ENCODE measurements at places on chromosomes 4 and X.

DNA sequence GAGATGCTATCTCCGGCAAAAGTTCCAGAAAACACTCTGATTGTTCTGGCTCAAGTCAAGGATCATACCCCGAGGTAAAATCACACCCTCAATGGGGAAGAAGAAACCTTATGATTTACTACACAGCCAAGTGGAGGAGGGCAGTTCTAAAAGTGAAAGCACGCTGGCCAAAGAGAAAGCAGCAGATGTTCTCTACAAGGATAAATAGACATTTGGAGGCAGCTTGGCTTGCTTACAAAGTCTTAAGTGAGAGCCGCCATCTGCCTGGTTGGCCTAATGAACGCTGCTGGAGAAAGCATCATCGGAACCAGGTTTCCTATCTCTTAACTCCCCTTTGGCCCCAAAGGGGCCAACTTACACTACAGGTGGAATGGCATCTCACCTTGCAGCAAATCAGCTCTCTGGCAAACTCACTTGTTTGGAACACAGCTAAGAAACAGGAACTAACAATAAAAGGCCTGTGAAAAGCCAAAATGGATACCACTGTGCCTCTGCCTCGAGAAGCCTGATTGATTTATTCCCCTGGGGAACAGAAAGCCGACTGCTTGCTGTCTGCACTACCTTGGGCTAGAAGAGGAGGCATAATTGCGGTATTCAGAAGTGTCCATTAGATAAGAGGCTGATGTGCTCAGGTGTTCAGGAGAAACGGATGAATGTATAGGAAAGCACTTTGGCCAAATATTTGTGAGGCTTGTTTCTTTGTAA is 22.8 kb downstream of the FRAS1 start:
- H3K4me1 ChIP-seq, result no peaks in the 10 kb centered on the region
- H3K27me3 ChIP-seq, result no peaks in the 10 kb centered on the region
- no peak overlapping the region for H3K4me3 ChIP-seq

DNA sequence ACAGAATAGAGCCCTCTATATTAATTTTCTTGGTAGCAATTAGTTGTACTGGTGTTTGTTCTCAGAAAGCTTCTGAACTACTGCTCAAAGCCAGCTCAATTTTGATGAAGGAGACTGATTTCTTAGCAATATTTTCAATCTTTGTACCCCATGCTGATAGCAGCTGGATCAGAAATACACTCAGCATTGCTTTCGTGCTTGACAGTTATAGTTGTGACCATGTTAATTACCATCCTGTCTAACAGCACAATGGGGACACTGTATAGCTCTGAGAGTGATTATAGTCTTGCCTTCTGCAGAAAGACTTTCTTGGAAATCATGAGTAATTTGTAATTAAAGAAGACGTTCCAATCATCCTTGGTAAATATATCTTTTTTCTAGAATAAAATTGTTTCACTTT is 79.7 kb upstream of the GNPDA2 start:
- no peak for DNase-seq
- no peak overlapping the region for H3K27ac ChIP-seq
- no peaks in the 10 kb centered on the region for H3K4me1 ChIP-seq
- H3K4me3 ChIP-seq, result no peak overlapping the region
- no peaks in the 10 kb centered on the region for H3K27me3 ChIP-seq
- no peaks in the 10 kb centered on the region for H3K36me3 ChIP-seq

DNA sequence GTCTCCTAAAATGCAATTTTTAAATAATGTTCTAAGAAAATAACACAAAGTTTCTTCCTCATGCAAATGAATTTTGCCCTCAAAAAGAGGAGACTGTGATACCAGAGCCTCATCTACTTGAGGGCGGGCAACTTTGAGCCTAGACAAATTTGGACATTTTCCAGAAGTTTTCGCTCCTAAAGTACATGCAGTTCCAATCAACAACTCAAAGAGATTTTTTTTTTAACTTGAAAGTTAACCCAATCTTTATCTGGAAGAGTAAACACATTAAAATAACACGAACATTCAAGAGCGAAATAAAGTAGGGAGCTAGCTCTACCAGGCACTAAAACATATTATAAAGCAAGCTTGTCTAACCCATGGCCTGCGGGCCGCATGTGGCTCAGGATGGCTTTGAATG is 29.4 kb upstream of the FBXW7 start:
- no peaks in the 10 kb centered on the region for H3K4me1 ChIP-seq
- H3K4me3 ChIP-seq, result no peak overlapping the region
- no peaks in the 10 kb centered on the region for H3K36me3 ChIP-seq
- H3K27ac ChIP-seq, result no peak overlapping the region
- H3K27me3 ChIP-seq, result no peaks in the 10 kb centered on the region

- H3K4me1 ChIP-seq, result peaks cover 42% of the 10 kb centered on the region
- DNase-seq, result no peak
- peak overlapping the region; percentile 55 for H3K27ac ChIP-seq
- no peaks in the 10 kb centered on the region for H3K27me3 ChIP-seq
- no peaks in the 10 kb centered on the region for H3K36me3 ChIP-seq
These were observed 134.5 kb upstream of the KLF3 start for GRCh38 chr4:38529189-38530115.

DNA sequence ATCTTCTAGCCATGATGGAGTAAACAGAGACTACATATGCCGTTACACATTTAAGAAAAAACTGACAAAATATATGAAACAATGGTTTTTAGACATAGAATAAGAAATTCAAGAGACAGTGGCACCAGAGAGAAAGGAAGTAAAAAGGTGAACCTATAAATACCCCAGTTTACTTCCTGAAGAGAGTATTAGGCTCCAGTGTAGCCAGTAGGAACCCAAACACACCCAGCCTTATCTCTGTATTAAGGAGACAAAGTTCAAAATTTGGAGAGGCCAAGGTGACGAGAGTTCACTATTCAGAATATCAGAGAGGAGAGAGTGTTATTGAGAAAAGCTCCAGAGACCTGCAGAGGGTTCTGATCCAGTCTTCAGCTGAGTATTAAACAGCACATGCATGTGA is 119.0 kb downstream of the TET2 start:
- H3K27ac ChIP-seq, result no peak overlapping the region
- no peaks in the 10 kb centered on the region for H3K4me1 ChIP-seq
- peaks cover 46% of the 10 kb centered on the region for H3K36me3 ChIP-seq
- H3K4me3 ChIP-seq, result no peak overlapping the region
- no peaks in the 10 kb centered on the region for H3K27me3 ChIP-seq
- no peak for DNase-seq

DNA sequence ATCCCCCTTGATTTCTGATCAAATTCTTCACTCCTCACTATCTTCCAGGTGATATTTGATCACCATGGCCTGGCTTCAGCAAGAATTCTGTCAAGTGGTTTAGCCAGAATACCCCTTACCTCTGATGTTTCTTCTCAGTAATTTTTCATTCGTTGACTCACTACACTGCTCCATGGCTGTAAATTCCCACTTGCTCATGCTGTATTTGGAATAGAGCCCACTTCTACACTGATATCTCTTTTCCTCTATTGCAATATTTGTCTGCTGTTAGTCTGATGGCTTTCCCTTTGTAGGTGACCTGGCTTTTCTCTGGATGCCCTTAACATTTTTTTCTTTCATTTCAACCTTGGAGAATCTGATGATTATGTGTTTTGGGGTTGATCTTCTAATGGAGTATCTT is 73.9 kb upstream of the DIPK2B start:
- H3K27ac ChIP-seq, result no peak overlapping the region
- H3K4me1 ChIP-seq, result no peaks in the 10 kb centered on the region
- no peak overlapping the region for H3K4me3 ChIP-seq
- DNase-seq, result no peak
- no peaks in the 10 kb centered on the region for H3K36me3 ChIP-seq

DNA sequence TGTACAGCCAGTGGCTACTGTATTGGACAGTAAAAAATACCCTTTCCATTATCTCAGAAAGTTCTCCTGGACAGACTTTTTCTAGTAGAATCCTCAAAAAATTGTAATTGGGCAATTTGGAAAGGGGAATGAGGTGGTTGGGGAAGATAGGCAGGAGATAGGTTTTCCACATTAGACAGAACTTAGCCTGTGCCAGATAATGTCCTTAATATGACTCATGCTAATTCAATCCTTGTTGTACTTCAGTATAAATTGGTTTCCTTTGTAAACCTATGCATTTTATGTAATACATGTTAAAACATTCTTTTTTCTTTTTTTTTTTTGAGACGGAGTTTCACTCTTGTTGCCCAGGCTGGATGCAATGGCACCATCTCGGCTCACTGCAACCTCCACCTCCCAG is 8.9 kb downstream of the EIF4E start:
- DNase-seq, result no peak
- H3K27me3 ChIP-seq, result no peaks in the 10 kb centered on the region
- H3K36me3 ChIP-seq, result no peaks in the 10 kb centered on the region
- no peaks in the 10 kb centered on the region for H3K4me1 ChIP-seq
- no peak overlapping the region for H3K27ac ChIP-seq
- H3K4me3 ChIP-seq, result no peak overlapping the region

- no peak overlapping the region for H3K27ac ChIP-seq
- H3K36me3 ChIP-seq, result no peaks in the 10 kb centered on the region
- no peak for DNase-seq
- no peak overlapping the region for H3K4me3 ChIP-seq
These were observed 46.0 kb upstream of the CLNK start for GRCh38 chr4:10730590-10730989.
